ENCODE measurements at places on chromosomes 7 and 10. TPM values are rescaled to one million over a fixed set of nuclear protein-coding genes. Genes with fewer than 3 reads are reported as not detected.

PVRIG gene
- not detected for total RNA-seq

USP6NL gene
- 13.3 TPM for total RNA-seq

AGBL3 gene
- total RNA-seq = 2.3 TPM

SLC26A4 gene
- 0.34 TPM for total RNA-seq

DNA sequence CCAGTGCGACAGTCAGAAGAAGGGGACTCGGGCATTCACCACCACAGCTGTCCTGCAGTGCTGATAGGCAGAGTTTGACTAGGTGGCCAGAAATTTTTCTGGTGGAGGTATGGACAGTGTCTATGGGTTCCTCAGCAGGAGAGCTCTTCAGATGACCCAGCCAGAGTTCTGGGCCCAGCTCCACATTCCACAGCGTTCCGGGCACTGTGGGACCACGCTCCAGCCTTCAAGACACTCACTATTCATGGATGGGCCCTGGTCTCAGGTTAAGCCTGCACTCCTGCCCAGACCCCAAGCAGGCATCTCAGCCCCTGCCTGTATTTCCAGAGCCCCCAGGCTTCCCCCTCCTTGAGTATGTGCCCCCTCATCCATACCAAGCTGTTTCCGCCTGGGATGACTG is 497.0 kb upstream of the FOXK1 start:
- H3K4me1 ChIP-seq = peaks cover 21% of the 10 kb centered on the region
- no peak for DNase-seq
- no peaks in the 10 kb centered on the region for H3K36me3 ChIP-seq
- peaks cover 20% of the 10 kb centered on the region for H3K27me3 ChIP-seq
- no peak overlapping the region for H3K27ac ChIP-seq
- H3K4me3 ChIP-seq = no peak overlapping the region
